ENCODE measurements at places on chromosomes 1 and 21.
A peak's percentile ranks its signal among the peaks of the same experiment; 100 is the strongest.

- no peak for DNase-seq
Measured at GRCh38 chr1:59619557-59619956, 195.2 kb upstream of the HOOK1 start.

DNA sequence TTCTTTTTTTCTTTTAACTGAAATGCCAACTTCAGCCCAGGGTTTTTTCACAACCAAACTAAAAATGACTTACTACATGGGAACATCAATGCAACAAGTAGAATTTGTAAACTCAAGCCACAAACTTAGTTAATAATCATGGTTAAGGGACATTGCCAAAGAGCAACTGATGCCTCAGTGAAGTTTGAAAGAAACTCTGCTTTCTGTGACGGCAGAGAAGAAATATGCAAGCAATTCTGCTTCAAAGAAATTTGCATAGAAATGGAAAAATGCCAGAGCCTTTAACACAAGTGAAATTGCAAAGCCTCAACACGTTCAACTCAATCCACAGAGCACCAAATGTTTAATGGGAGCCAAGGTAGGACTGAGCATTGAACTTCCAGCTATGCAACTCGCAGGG, 5.0 kb upstream of the CHD5 start:
- DNase-seq, result no peak

DNA sequence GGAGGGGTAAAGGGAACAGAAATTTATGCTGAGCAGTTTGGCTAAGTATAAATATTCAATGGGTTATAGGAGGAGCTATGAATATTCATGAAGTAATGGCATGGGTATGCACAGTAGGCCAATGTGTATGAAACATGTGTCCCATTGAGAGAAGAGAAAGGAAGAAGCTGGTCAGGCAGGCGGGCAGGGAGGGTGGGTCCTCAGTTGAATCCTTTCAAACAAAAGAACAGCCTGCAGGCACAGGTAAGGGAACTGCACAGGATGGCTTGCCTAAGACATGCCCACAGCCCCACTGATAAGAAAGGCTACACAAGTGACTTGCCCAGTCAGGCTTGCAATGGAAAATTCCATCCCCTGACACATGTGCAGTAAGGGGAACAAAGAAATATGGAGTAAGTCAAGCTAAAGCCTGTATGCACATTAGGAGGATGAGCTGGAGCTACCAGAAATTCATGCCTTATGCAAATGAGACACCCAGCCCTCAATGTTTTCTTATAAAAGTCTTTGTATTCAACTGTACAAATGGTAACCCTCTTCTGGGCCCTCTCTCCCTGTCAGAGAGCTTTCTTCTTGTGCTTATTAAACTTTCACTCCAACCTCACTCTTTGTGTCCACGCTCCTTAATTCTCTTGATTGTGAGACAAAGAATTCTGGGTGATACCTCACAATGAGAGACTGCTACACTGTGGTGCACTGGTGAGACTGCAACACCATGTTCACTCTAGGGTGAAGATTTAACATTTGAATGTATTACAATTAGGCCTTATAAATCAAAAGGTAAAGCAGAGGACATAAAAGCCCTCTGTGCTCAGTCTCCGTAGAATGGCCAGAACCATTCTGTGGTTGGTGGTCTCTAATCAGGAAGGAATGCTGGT, 96.5 kb downstream of the ATP1B1 start:
- peak; percentile 18 for DNase-seq

DNA sequence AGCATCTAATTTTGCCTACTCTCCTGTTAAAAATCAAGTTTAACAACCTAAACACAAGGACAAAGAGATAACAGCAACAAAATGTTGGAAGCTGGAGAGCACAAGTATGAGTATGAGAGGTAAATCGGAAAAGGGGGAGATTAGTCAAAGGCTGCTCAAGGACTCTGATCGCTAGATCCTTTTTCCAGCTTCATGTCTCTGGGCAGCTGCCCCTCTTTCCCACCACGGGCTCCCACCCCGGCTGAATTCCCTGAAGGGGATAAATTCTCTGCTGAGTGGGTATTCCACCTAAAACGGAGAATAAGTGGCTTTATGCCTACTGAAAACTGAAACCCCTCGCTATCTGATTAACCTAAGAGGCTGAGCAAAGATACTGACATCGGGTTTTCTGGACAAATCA, 696 bp upstream of the CTBS start:
- no peak for DNase-seq

- peak; percentile 95 for DNase-seq
Measured at GRCh38 chr1:28886731-28887418, 27.5 kb upstream of the EPB41 start.

GRCh38 chr1:14845851-14846250, 247.4 kb downstream of the KAZN start:
- no peak for DNase-seq

DNA sequence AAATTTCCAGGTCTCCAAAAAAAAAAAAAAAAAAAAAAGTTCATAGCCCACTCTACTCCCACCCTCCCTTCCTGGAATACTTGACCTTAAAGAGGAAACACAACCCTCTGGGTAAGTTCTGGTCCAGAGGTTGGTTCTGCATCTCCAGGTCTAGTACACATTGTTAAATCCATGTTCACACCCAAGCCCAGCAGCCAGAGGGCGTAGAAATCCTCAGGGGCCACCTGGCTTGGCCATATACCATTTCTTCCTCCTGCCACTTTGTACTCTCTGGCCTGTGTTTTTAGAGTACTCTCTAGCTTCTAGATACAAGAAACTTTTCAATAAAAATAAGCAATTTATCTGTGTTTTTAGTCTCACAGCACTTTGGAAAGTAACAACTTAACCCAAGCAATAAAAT, 89.3 kb downstream of the PHTF1 start:
- no peak for DNase-seq

- DNase-seq, result peak; percentile 61
Measured at GRCh38 chr1:55444667-55445066, 229.5 kb upstream of the USP24 start.

DNA sequence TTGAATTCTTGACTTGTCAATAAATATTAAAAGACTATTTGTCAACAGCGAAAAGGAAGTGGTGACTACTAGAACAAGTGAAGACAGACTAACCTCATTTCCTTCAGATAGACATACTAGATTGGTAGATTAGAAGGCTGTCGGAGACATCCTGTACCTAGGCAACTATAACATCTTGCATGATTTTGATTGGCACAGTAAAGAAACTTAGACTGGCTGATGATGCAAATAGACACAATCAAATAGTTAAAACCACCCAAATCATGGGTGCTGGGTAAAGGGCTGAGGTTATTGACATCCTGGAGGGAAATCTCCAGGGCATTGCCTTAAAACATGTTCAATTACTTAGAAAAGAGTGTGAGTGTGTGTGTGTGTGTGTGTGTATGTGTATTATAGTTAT, 85.9 kb upstream of the EDEM3 start:
- DNase-seq, result peak; percentile 66

DNA sequence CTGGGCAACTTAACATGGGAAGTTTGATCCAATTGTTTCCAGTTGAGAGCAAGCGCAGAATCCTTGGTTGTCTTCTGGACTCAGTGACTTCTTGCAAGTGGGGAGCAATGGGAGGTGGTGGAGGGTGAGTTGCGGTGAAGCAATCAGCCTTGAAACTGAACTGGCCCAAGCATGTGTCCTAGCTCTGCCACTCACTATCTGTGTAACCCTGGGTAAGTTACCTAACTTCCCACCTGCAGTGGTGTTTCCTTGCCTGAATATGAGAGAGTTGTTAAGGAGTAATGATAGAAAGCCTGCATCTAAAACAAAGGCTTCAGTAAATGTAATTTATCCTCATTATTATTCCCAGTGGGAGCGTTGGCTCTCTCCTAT, 132.5 kb upstream of the NFIA start:
- DNase-seq, result no peak

DNA sequence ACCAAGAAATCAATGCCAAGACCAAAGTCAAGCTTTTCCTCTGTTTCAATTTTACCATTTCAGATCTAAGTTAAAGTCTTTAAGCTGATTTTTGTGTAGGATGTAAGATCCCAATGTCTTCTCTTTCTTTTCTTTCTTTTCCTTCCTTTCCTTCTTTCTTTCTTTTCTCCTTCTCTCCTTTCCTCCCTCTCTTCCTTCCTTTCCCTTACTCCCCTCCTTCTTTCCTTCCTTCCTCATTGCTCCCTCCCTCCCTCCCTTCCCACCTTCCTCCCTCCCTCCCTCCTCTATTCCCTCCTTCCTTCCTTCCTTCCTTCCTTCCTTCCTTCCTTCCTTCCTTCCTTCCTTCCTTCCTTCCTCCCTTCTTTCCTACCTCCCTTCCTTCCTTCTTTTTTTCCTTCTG, 197.5 kb downstream of the KCNT2 start:
- no peak for DNase-seq

- DNase-seq, result no peak
Measured at GRCh38 chr1:162578071-162578700, 16.7 kb downstream of the UAP1 start.

- no peak for DNase-seq
Measured at GRCh38 chr1:200215350-200215749, 187.8 kb downstream of the NR5A2 start.

DNA sequence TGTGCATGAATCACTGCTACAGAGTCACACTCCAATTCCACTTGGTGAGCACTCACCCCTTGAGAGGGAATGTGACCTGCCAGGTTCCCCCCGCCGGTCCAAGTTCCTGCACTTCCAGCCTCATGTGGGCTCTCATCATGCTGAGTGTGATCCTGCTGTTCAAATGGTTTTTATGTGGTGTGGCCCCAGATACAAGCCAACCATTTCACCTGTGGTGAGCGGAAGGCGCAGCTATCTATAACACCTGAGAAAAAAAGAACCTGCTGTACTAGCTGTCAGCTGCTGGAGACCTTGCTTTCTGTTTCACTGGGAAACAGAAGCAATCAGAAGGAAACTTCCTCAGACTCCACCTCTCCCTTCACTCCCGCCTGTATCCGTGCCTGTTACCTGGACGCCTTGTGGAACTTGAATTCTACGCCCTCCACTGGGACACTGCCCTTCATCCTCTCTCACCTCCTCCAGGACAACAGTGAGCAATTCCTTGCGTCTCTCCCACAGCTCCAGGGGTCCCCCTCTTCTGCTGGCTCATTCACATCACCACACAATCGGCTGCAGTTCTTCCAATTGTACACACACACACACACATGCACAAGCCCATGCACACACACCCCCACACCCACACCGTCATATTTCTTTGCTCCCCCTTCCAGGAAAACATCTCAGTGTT, 64.4 kb upstream of the RPL11 start:
- no peak for DNase-seq

DNA sequence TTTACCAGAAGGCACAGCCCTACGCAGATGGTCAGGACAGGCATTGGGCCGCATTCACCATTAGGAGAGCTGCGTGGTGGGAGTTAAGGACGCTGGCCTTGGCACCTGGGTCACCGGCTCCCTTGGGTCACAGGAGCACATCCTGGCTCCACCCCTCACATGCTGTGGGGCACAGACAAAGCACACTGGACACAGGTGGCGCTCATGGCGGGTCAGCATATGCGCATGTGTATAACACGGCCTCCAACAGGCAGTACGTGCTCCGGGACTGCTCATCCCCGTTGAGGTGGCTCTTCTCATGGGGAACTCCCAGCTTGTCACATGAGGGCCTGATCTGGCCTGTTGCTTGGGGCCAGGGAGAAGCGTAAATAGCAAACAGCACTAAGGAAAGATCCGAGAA, 25.0 kb downstream of the PGBD5 start:
- no peak for DNase-seq

GRCh38 chr1:6260433-6260934, 414 bp downstream of the GPR153 start:
- peak; percentile 42 for DNase-seq

- DNase-seq, result peak; percentile 82
Measured at GRCh38 chr1:228697207-228698016, 37.9 kb upstream of the RHOU start.

DNA sequence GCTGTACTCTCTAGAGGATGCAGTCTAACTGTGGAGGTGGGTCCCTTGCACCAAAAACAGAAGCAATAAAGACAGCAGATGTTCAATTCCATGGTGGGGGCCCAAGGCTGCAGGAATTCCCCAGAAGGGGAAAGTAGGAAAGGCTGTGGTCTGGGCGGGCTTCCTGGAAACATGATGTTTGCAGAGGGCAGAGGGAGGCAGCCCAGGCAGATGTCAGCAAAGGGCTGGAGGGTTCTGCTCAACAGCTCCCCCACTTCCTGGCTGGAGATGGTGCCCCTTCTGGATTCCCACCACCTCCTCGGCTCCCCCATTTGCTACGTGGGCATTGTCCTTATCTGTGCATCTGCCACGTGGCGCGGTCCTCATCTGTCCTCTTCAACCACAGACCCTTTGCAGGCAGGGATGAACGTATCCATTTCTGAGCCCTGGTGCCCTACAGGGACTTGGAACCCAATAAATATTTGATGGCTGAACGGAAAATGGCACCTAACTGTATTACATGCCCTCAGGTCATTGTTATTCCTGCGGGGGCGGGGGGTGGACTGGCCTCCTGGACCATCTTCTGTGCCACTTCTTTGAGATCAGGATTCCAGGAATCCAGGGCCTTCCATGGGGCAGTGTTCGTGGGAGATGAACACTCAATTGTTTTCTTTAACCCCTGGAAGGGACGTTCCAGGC, 8.4 kb upstream of the GUCA2B start:
- DNase-seq, result no peak

GRCh38 chr1:29812408-29813135, 576.2 kb downstream of the PTPRU start:
- no peak for DNase-seq

DNA sequence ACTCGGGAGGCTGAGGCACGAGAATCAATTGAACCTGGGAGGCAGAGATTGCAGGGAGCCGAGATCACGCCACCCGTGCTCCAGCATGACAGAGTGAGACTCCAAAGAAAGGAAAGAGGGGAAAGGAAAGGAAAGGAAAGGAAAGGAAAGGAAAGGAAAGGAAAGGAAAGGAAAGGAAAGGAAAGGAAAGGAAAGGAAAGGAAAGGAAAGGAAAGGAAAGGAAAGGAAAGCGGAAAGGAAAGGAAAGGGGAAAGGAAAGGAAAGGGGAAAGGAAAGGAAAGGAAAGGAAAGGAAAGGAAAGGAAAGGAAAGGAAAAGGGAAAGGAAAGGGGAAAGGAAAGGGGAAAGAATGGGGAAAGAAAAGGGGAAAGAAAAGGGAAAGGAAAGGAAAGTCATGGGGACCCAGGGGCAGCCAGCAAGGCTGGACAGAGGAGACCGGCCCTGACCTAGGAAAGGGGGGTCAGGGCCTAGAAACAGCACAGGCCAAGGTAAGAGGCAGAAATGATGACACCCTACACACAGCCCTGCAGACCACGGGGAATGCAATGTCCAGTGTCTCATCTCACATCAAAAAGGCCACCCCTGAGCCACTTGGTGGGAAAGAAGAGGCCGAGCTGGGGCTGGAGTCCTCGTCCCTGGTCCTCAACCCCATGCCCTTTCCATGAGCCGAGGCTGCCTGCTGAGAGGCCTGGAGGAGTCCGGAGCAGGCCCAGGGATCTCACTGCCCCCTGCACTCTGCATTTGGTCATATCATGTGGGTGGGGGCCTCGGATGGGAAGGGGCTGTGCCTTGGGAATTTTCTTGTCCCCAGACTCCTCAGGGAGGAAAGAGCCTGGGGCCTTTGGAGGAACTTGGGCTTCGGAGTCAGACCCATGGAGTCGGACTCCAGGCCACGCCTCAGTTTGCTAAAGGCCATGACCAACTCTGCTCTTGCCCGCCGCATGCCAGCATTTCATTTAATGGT, 18.8 kb upstream of the LAPTM5 start:
- DNase-seq, result no peak
